B cell (primary cell): ENCODE measurements at places on chromosomes 7 and 10. TPM values are rescaled to one million over a fixed set of nuclear protein-coding genes. Genes with fewer than 3 reads are reported as not detected.

GRCh38 chr7:14807507-14807906 is 95.0 kb downstream of the DGKB start:
- DNase-seq, result no peak

DNA sequence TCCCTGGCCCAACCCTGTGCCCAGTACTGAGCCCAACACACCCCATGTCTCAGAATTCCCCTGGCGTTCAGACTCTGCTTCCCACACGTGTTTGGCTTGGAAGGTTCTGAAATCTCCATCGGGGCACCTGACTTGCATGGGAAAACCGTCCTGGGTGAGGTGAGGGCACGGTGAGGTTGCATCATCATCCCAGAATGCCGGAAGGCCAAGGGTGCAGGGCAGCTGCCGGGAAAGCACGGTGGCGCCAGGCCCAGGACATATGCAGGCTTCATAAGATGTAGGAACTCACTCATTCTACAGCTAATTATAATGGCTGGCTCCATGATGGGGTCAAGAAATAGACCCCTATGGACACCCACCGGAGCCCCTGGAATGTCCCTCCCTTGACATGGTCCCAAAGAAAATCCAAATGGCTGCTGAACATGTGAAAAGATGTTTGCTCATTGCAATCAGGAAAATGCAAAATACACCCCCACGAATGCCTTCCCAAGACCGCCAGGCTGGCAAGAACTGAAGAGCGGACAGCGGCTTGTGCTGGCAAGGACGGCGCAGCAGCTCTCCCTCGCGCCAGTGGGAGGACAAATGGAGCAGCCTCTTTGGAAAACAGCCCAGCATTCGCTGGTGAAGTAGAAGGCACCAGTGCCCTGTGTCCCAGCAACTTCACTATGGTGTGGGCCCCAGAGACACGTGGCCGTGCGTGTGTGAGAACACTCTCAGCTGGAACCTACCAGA is 2.3 kb downstream of the KNDC1 start:
- DNase-seq, result no peak

DNA sequence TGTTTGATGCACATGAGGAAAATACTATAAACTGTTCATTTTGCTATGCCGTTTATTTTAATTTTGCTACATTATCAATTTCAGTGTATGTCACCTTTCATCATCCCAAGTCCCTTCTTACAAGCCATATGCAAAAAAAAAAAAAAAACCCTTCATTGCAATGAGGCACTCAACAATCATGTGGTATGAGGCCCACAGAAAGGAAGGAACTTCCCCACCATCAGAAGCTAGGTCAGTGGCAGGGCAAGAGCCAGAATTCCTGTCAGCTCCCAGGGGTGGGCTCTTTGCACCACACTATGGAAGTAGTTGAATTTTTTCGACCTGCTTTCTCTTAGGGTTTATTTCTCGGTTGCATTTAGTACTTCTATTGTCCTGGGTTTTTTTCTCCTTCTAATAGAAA is 75.4 kb downstream of the NOC3L start:
- DNase-seq, result no peak

Gene GPR141
- total RNA-seq, result not detected in 2 replicates

DNA sequence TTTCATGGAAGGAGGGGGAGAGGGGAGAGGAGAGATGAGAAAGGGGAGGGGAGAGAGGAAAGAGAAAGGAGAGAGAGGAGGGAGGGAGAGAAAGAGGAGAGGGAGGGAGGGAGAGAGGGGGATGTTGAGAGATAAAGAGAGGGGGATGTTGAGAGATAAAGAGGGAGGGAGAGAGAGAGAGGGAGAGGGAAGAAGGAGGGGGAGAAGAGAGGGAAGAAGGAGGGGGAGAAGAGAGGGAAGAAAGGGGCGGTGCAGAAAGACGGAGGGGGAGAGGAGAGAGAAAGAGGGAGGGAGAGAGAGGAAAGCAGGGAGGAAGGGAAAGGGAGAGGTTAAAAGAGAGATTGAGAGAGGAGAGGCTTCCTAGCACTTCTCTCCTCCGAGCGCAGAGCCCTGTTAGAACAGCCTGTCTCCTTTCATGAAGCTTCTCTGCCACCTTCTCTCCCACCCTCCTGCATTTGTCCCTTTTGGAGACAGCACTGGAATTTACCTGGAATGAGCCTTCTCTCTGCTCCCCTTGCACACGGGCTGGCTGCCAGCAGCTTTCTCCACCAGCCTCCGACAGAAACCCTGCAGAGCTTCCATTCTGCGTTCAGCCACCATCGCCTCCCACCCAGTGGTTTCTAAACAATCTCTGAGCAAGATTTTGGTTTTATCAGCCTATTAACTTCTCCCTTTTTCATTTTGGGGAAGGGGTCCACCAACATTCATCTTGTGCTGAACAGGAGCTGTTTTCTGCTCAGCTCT is 74.0 kb upstream of the CARD11 start:
- DNase-seq, result no peak

DNA sequence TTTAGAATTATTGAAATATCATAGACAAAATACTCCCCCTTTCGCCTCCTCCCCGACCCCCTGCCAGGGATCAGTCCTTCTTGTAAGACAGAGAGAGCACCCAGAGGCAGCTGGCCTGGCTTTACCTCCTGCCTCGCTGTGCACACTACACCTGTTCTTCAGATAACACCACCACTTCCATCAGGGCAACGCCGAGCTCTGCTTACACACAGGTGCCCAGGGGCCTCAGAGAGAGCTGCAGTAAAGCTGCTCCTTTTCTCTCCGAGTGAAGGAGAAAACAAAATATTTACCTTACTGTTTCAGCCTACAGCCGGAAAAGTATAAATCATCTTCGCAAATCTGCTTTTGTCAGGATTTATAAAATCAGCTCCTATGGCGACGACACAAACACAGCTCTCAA is 80.7 kb downstream of the HIPK2 start:
- DNase-seq, result no peak

Gene TMEM213
- total RNA-seq, result not detected in 2 replicates

Gene SORBS1
- total RNA-seq, result 0.44 and 1.5 TPM in 2 replicates

GRCh38 chr7:7911369-7912123 is 57.0 kb upstream of the GLCCI1 start:
- DNase-seq, result no peak

Gene ARHGEF35
- total RNA-seq, result 2.1 and 4.2 TPM in 2 replicates

DNA sequence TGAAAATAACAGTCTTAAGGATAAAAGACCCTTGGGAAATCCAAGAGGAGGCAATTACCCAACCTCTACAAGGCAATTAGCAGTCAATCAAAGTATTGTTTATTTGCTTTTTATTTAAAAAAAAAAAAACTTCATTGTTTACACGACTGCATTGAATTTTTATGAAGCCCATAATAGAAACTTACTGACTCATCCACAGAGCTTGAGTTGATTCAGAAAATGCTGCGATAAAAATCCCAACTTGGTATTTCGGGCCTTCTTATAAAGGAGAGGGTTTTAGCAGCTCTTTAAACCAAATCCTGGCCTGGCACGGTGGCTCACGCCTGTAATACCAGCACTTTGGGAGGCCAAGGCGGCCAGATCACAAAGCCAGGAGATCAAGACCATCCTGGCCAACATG is 69.2 kb upstream of the PALS2 start:
- DNase-seq, result no peak

DNA sequence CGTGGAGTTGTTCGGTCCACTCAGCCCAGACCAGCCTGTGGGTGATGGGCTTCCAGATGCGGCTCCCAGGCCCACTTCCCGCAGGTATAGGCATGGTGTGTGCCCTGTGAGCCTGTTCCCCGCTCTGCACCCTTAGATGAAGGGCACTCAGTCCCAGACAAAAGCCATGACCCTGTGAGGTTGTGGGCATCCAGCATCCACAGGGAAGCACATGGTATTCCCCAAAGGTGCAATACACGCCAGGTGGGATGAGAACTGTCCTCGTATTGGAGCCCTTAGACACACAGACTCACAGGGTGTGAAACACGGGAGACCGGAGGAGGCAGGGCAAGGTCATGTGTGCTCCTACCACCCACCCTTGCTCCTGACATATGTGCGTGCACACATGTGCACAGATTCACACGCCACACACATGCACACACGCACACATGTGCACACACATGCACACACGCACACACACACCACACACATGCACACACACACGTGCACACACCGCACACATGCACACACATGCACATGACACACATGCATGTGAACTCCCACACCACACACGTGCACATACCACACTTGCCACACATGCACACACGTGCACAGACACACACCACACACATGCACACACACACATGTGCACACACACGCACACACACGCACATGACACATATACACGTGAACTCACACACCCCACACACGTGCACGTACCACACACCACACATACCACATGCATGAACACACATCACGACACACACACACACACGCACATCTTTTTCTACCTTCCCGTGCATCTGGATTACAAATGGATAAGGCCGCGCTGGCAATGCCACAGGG is 319.4 kb downstream of the WDR37 start:
- no peak for DNase-seq

- DNase-seq, result peak; percentile 30
Measured at GRCh38 chr10:124152139-124153022, 59.0 kb upstream of the CHST15 start.

DNA sequence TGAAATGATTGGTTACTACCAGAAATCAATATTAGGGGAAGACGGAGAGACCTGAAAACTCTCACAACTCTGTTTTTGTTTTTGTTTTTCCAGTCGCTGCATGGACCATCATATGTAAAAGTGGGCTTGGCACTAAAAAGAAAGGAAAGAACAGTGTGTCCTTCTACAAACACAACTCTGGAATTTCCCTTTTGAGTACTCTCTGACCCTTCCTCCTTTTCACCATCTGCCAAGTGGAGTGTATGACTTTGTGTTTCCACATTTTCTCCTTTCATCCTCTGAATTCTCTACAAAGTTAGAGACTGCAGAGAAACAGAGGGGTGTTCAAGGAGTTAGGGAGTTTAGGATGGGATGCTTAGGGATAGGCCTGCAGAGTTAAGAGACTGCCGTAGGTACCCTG is 92.0 kb downstream of the MDFIC start:
- DNase-seq, result no peak

GRCh38 chr7:4051696-4052095 is 630.4 kb upstream of the FOXK1 start:
- DNase-seq, result no peak

DNA sequence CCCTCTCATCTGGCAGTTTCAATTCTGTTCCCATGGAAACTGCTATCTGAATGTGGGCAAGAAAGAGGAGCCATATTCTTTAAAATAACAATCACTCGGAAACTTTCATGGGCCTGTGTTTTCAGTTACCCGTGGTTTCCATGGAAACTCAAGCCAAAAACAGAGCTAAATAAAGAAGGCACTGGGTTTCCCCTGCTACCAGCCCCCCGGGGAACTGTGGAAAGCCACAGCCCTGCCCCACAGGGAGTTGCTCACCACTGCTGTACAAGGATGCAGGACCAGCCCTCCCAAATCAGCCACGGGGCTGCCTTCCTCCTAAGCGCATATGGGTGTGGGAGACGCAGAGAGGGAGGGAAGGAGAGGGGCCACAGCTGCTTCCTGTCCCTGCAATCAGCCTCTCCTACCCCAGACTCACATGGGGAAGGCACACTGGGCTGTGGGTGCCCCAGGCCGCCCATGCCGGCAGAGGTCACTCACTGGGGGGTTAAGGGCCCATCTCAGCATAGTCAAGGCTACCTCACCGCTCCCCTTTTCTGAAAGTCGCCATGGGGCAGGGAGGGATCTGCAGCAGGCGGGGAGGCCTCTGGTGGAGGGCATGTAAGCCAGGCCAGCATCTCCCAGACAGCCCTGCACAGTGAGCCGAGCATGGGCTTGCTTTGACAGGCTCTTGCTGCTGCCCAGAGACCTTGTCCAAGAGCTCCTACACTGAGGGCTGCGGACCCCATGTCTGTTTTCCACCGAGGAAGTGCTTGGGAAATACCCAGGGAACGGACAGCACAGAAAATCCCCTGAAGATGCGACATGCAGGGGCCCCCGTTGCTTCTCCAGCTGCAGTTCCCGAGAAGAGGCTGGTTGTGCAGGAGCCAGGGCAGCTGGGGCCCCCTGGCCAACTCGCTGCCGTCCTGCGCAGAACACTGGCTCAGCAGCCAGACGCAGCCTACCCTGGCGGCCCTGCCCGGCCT is 157.3 kb upstream of the PPP2R2D start:
- DNase-seq, result peak; percentile 63

Gene CPA4
- not detected in 2 replicates for total RNA-seq

Gene RNF32
- total RNA-seq, result 2.3 and 3.4 TPM in 2 replicates

DNA sequence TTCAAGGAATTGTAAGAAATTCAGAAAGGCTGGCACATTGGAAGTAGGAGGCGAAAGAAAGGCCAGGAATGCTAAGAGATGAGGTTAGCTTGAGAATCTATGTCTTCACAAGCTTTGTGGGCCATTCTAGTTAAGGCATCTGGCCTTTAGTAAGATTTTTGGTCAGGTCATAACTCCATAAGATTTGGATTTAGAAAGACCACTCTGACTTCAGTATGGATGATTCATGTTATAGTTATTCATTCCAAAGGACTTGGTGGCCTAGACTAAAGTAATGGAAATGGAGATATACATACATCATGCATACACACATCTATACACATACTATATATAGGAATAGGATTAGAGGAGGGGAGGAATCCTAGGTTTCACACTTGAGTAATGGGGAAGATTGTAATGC is 77.5 kb downstream of the SEPTIN7 start:
- DNase-seq, result no peak
